ENCODE measurements at places on chromosomes 12 and 14.

- DNase-seq: peak; percentile 10
These were observed 46.8 kb downstream of the ATP2B1 start for GRCh38 chr12:89661706-89662330.

DNA sequence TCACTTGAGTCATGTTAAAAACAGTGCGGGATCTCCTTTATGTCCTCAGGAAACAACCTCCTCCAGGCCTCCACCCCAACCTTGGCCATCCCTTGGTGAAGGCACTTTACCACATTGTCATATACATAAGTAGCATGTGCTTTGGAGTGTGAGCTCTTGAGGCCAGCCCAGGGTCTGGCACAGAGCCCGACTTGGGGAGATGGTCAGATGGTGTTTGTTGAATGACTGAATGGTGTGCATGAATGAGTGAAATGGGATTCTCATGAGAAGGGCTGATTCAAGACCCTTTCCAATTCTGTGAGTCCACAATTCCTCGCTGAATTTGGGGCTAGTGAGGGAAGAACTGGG is 52.9 kb upstream of the DLK1 start:
- no peak for DNase-seq

DNA sequence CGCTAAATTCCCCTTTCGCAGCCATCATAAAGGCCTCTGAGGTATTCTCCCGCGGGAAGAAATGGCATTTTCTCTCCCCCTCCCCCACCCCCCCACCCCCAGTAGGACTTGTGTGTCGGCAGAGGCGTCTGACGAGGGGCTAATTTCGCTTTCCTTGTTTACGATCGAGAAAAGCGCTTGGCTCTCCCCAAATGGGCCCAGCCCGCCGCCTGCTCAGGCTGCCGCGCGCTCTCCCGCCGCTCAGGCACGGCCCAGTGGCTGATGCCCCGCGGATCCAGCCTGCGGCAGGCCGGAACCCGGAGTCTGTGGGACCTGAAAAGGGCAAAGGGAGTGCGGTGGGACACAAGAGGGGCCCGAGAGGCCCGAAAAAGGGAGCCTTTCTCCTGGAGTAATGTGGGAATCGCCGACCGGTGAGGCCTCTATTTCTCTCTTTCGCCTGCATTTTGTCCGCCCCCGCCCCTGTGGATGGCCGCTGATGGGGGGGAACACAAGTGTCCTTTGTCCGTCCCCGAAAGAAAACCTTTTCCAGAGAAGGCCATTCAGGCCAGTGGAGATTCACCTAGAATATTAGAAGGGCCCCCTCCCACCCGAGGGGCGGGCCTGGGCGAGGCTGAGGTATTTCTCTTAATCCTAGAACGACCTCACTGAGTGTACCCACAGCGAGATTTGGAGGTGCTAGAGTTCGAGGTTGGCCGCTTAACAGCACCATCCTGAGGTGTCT is 9.0 kb upstream of the HOXC6 start:
- DNase-seq: no peak

- no peak for DNase-seq
These were observed 25.7 kb downstream of the NTN4 start for GRCh38 chr12:95764848-95765247.

GRCh38 chr12:24814379-24815113 is 134.4 kb downstream of the BCAT1 start:
- no peak for DNase-seq

DNA sequence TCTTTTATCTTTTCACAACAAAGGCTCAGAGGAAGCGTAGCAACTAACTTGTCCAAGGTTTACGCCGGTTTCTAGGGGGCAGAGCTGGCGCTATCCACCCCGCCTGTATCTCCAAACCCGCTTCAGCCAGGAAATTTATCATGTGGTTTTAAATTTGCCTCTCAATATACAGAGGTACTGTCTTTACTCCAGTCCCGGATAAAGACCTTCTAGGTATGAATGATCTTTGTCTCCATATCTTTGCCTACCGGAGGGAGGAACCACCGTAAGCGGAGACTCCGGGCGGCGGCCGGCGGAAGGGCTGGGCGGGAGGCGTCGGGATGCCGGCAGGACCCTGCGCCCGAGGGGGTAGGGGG is 693 bp upstream of the RIMKLB start:
- no peak for DNase-seq

All from CD8-positive, alpha-beta memory T cell (primary cell).